ENCODE measurements at places on chromosomes 4 and X. TPM values are rescaled to one million over a fixed set of nuclear protein-coding genes. Genes with fewer than 3 reads are reported as not detected.

TRPC3 gene
- 0.42 TPM for total RNA-seq

CDX4 gene
- total RNA-seq, result not detected

RTL9 gene
- not detected for total RNA-seq

ARHGEF6 gene
- total RNA-seq, result 30.9 TPM

TENM3 gene
- total RNA-seq, result not detected

GRIA2 gene
- not detected for total RNA-seq

GPRIN3 gene
- 19.0 TPM for total RNA-seq

ADGRG2 gene
- total RNA-seq, result not detected

BTK gene
- total RNA-seq, result 0.74 TPM

EDNRA gene
- total RNA-seq, result not detected

GAGE12J gene
- total RNA-seq, result not detected

OGT gene
- 280 TPM for total RNA-seq

SSX4B gene
- not detected for total RNA-seq

OTUD6A gene
- total RNA-seq, result not detected

VCX gene
- not detected for total RNA-seq

HPGD gene
- total RNA-seq, result 1.7 TPM

JCHAIN gene
- not detected for total RNA-seq

ARX gene
- total RNA-seq, result not detected

CLIC2 gene
- 0.32 TPM for total RNA-seq

SSX2B gene
- total RNA-seq, result not detected

PPARGC1A gene
- total RNA-seq, result not detected

ARHGEF38 gene
- total RNA-seq, result not detected

SMIM31 gene
- not detected for total RNA-seq

FIP1L1 gene
- total RNA-seq, result 75.4 TPM

CCSER1 gene
- total RNA-seq, result not detected

LDB2 gene
- total RNA-seq, result not detected

COL4A5 gene
- not detected for total RNA-seq

ZFP42 gene
- not detected for total RNA-seq

HAND2 gene
- not detected for total RNA-seq

RCHY1 gene
- total RNA-seq, result 28.4 TPM

USP17L20 gene
- not detected for total RNA-seq

MAGEA1 gene
- not detected for total RNA-seq

TKTL2 gene
- total RNA-seq, result not detected

SLC9A7 gene
- 20.6 TPM for total RNA-seq

RIPPLY1 gene
- total RNA-seq, result not detected
